ENCODE measurements at places on chromosomes 16 and 17. TPM values are rescaled to one million over a fixed set of nuclear protein-coding genes. Genes with fewer than 3 reads are reported as not detected.
A peak's percentile ranks its signal among the peaks of the same experiment; 100 is the strongest.

TLCD2 gene
- total RNA-seq: 20.2 TPM

GRCh38 chr16:630249-630814 lies 453 bp upstream of the WFIKKN1 start:
- no peak for DNase-seq

DNA sequence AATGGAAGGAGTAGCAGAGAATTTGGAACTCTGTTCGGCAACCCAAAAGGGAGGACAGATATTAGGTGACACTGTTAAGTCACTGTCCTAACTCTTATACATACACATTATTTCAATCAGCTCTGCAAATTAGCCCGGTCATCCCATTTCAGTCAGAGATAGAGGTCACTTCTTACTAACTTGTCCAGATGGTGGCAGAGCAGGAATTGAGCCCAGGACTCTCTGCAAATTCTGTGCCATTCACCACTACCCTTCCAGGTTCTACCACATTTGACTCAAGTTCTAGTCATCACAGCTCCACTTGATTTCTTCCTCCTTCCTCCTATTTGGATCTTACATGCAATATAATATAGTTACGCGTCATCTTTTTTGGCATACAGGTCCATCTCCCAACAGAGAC lies 35.9 kb upstream of the NUDT7 start:
- DNase-seq: no peak

- DNase-seq: no peak
Measured at GRCh38 chr16:73735954-73736353, 560.7 kb upstream of the PSMD7 start.

SLFN11 gene
- total RNA-seq: 7.2 TPM

OTOP3 gene
- not detected for total RNA-seq

AGRP gene
- not detected for total RNA-seq

DNA sequence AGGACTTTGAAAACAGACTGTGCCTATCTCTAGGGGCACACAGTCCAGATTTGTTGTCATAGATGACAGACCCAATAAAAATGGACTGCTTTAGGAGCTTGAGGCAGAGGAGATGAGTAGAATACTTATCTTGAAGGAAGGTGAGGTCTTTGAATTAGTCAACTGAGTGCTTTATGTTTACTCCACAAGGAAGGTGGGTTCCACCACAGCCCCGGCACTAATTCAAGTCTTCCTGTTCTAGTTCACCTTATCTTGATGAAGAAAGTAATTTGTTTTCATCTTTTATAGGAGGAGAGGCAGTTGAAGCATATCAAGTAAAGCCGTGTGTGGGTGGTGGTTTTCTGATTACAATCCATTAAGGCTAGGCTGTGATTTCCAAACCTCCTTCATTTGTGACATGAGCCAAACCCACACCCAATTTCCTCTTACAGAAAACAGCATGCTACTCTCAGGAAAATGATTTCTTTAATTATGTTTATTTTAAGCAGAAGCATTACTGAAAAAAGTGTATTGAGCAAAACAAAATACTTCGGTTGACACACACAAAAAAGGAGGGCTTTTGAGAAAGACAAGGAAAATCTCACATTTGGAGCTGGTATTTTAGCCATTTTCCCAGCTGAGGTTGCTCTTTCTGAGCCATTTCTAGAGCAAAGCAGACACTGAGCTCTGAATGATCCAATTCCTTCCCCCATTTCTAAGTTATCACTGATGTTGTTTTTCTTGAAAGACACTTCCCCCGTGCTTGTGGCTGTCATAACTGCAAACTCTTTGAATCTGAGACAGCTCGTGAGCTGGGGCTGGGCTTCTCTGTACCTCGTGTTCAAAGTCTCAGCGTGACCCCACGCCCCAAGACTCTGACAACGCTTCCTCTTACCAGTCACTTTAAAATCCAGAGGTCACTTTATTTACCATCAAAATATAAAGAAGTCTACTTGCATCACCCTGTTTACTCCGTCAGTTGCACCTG lies 35.4 kb downstream of the CDRT15 start:
- DNase-seq: no peak

- DNase-seq: no peak
Measured at GRCh38 chr16:86862595-86863280, 284.4 kb downstream of the FOXL1 start.

DNA sequence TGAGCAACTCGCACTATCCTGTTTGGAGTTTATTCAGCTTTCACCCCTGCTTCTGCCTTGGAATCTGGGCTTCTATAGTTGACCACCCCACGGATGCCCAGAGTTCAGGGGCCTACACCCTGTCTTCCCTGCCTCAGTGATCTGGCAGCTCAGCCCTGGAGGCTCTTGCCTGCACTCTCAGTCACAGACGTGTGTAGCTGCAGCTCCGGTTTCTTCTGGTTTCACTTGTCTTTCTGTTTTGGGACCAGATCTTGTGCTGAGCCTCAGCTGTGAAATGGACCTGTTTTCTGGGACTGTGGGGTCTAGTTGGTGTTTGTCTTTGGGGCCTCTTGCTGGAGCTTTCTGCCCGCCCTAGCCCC lies 5.8 kb downstream of the GPT2 start:
- no peak for DNase-seq

PYY gene
- total RNA-seq: 27.5 TPM

SMIM22 gene
- total RNA-seq: 90.0 TPM

DNA sequence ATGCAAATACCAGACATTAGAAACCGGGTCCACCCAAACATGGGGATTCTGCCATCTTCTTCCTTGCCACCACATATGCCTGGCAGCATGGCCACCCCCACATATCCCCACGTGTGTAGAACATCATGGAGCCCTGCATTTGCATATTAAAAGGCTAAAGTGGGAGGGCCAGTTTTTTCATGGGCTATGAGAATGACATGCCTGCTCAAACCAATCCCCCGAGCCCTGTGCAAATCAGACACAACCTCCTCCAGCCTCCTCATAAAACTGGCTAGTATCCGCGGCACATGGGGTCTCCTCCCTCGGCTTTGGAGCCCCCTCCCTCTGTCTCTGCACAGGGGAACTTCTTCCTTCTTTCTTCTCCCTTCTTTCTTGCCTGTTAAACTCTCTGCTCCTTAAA lies 174.9 kb upstream of the WSCD1 start:
- no peak for DNase-seq

TEKT5 gene
- total RNA-seq: 2.0 TPM

DNA sequence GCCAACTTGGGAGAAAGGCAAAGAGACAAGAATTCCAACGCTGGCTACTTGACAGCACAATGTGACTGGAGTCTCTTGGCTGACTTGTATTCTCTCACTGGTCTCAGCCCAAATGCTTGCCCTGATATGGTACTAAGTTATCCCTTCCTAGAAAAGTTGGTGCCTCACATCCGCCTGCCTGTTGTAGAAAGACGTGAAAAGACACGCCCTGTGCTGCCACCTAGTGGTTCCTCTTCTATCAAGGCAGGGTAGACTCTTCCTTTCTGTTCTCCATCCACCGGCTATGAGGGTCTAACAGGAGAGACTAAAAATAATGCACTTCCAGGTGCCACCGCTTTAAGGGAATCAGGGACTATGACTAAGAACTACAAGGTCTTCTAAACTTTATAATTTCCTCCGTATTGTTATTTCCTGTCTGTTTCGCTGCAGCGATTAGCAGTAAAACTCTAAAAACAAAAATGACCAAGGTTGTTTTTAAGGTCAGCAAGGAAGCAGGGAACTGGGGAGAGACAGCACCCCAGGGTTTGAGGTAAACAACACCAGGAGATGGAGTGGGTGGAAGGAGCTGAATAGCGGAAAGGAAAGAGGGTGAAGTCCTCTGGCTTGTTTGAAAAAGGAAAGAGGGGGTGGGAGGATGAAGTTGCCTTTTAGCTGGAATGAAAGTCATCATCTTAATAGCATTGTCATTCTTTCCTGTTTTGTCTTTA lies 109.5 kb downstream of the YPEL2 start:
- peak; percentile 97 for DNase-seq

GRCh38 chr16:75022567-75022966 lies 23.7 kb downstream of the ZNRF1 start:
- no peak for DNase-seq

DNA sequence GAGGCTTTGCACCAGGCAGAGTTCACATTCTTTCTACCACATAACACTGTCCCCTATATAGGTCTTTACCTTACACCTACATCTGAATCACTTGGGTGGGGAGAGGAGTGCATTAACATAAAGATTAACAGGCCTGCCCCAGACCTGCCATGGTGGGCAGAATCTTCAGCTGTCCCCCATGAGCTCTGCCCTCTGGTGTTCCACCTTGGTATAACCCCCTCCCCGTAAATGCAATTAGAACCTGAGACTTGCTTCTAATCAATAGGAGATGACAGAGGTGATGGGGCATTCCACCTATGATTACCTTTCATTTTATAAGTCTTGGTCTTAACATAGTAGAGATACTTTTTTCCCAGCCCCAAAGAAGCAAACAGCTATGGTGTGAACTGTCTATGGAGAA lies 20.4 kb upstream of the GRIN2A start:
- DNase-seq: no peak

ASIC2 gene
- not detected for total RNA-seq

GRCh38 chr17:45131616-45132319 lies 547 bp downstream of the PLCD3 start:
- peak; percentile 67 for DNase-seq

GRCh38 chr16:89026121-89026612 lies 49.2 kb upstream of the CBFA2T3 start:
- DNase-seq: no peak

DNA sequence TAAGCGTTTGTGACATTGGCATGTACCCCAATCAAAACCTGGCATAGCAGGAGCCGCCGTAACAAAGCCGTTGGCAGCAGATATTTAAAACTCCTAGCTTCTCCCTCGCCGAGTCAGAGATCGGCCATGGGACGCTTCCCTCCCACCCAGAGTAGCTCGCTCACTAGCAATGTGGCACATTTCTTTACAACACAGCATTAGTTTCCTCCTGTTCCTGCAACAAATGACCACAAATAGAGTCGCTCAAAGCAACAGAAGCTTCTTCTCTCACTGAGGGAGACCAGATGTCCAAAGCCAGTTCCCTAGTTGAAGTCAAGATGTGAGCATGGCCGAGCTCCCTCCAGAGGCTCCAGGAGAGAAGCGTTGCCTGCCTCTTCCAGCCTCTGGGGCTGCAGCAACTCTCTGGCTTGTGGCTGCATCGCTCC lies 106.7 kb downstream of the RBFOX3 start:
- DNase-seq: no peak

BANP gene
- total RNA-seq: 38.2 TPM

GRCh38 chr17:75365009-75365930 lies 40.2 kb downstream of the GRB2 start:
- no peak for DNase-seq

- no peak for DNase-seq
Measured at GRCh38 chr16:50102051-50102746, 36.4 kb downstream of the HEATR3 start.

GRCh38 chr16:50695017-50696000 lies 1.9 kb downstream of the NOD2 start:
- no peak for DNase-seq

DNA sequence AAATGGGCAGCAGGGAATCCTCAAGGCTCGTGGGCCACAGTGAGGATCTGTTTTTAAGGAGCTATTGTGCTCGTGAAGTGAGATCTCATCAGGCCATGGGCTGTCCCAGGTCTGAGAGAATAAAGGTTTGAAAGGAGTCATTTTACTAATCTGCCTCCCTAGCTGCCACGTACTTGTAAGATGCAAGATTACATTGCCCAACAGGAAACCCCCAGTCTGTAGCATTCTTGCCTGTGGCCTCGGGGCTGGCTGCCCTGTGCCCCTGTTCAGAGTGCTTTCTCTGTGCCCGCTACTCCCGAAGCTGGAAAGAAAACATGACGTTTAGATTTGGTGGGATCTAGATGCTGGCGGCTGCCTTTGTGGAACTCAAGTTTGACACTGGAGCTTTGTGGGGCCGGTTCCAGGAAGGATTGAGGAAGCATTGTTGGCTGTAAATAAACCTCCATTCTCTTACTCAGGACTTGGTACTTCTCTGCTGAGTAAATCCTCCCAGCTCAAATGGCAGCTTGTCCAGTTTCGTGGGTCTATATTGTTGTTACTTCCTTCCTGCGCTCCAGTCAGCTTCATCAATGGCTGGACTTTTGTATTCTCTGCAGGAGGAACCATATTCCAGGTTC lies 21.2 kb downstream of the SAP30BP start:
- DNase-seq: no peak

KRT33A gene
- not detected for total RNA-seq

MIEF2 gene
- total RNA-seq: 3.3 TPM

DNA sequence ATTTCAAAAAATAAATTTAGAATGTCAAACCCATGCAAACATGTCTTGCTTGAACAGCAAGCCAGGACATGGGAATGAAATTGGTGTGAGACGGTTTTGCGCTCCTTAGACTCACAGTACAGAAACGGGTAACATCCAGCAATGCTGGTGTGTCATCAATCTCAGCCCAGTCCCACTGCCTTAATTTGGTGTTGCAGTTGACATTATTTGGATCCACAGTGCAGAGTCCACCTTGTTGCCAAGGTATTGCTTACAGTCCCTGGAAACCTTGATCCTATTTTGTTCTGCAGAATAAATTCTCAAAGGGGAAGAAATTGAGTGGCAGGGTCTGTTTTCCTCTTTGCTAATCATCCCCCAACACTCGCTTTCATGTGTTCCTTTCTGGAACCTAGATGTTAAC lies 311.6 kb upstream of the MON1B start:
- DNase-seq: no peak

PDE6G gene
- total RNA-seq: not detected

DNA sequence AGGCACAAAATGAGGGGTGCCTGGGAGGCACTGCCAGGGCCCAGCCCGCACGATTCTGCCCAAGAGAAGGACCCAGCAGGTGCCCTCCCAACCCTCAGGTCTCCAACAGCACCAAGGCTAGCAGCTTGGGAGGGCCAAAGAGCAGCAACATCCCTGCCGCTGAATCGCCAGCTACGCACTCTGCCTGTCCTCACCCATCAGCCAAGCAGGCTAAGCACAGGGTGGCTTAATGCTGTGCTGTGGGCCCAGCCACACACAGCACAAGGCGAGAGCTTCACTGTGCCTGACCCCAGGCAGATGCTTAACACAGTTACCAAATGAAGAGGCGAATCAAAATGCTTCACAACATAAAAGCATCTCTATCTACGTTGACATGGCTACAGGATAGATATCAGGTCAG lies 10.6 kb upstream of the MRPL38 start:
- no peak for DNase-seq

DNA sequence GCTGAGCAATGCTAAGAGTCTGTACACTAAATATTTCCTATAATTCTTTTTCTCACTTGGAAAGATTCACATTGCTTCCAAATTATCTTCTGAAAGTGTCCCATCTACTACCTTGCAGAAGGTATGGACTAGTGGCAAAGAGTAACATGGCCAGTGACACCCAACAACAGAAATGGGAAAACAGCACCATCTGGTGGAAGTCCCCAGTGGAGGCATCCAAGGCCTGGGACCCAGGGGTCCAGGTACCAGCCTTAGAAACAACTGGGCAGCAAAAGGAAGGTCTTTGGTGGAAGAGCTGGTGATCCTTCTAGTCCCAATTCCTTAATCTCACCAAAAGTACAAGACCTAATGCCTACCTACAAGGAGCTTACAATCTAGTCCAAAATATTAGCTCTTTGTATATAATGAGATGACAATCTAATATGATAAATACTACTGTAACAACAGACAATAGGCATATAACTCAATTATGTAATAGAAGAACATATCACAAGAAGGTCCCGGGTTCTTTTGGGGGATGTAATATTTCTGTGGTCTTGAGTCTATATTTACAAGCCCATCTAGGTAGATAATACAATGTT lies 55.3 kb downstream of the SKAP1 start:
- peak; percentile 73 for DNase-seq

MT1F gene
- total RNA-seq: 310 TPM

Data from Peyer's patch (tissue), 4 donors.